ENCODE measurements at places on chromosomes 3 and 15. TPM values are rescaled to one million over a fixed set of nuclear protein-coding genes. Genes with fewer than 3 reads are reported as not detected.
A peak's percentile ranks its signal among the peaks of the same experiment; 100 is the strongest.

Gene CRYGS
- 4.3 TPM for total RNA-seq

Gene SSUH2
- total RNA-seq = 0.76 TPM

Gene SYNPR
- total RNA-seq = not detected

Gene SLC22A13
- 0.47 TPM for total RNA-seq

Gene KNSTRN
- 84.1 TPM for total RNA-seq

Gene CGGBP1
- 52.7 TPM for total RNA-seq

DNA sequence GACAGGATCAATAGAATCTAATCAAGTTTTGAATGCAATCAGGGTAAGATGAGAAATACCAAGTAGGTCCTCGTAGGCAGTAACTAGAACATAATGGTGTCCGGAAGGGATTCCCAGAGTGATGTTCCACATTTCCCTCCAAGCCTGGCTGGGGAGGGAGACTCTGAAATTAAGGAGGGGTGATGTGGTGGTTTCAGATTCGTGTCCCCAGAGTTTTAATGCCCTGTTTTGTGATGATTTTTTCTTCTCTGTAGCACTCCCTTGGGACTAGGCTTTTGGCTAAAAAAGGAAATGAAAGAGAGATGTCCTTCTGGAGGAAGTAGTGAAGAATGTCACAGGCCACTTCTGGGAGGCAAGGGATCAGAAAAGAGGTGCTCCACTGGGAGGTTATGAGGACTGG lies 108.3 kb upstream of the CACNA2D3 start:
- no peak for DNase-seq
- no peak overlapping the region for H3K27ac ChIP-seq
- H3K36me3 ChIP-seq = no peaks in the 10 kb centered on the region
- H3K4me1 ChIP-seq = no peaks in the 10 kb centered on the region

- no peaks in the 10 kb centered on the region for H3K36me3 ChIP-seq
- H3K27me3 ChIP-seq = no peaks in the 10 kb centered on the region
- no peak for DNase-seq
- H3K4me3 ChIP-seq = peak overlapping the region; percentile 99
- peaks cover 9% of the 10 kb centered on the region for H3K4me1 ChIP-seq
These were observed 575 bp downstream of the LEO1 start for GRCh38 chr15:51971032-51971374.

DNA sequence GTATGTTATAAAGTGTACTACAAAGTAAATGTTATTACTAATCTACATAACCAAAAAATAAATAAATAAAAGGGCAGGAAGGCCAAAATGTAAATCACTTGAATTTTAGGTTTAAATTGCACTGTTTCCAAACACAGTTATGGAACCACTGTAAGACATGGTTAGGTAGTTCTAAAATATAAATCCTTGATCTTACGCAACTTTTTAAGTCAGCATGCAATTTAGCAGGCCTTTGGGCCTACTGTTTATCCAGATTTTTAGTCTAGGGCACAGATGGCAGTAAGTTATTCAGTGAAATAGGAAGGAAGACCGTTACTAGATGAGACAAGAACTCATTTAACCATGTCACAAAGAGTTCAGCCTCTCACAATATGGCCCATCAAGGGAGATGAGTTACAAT lies 187.4 kb upstream of the SLC2A2 start:
- H3K4me3 ChIP-seq = no peak overlapping the region
- no peak for DNase-seq
- no peaks in the 10 kb centered on the region for H3K27me3 ChIP-seq
- H3K4me1 ChIP-seq = no peaks in the 10 kb centered on the region
- H3K36me3 ChIP-seq = no peaks in the 10 kb centered on the region

DNA sequence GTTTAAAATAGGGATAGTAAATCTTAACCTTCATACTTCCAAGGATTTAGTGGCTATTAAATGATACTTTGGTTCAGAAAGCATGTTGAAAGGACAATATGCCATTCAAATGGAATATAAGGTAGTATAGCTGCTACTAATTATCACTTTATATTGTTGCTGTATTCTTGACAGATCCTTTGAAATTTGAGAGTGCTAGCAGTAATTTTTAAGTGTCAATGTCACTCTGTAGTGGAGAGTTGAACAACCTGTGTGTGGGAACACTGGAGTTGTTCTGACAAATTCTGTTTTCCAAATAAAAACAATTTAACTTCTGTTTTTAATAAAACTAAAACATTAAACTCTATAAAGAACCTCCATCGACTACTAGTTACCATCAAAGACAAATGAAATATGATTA lies 565.7 kb downstream of the FGF12 start:
- no peaks in the 10 kb centered on the region for H3K4me1 ChIP-seq
- H3K4me3 ChIP-seq = no peak overlapping the region
- DNase-seq = no peak
- no peak overlapping the region for H3K27ac ChIP-seq
- no peaks in the 10 kb centered on the region for H3K36me3 ChIP-seq

- H3K27ac ChIP-seq = no peak overlapping the region
- peaks cover 12% of the 10 kb centered on the region for H3K27me3 ChIP-seq
- no peak overlapping the region for H3K4me3 ChIP-seq
- DNase-seq = no peak
- H3K36me3 ChIP-seq = no peaks in the 10 kb centered on the region
These were observed 50.6 kb downstream of the DGKG start for GRCh38 chr3:186311441-186311840.

GRCh38 chr15:101646672-101647071 lies 5.5 kb downstream of the TM2D3 start:
- H3K36me3 ChIP-seq = peaks cover 44% of the 10 kb centered on the region
- 0 out of 2 replicates have a peak, but pooled peaks cover 6% of the 10 kb centered on the region for H3K4me1 ChIP-seq
- no peak overlapping the region for H3K4me3 ChIP-seq
- H3K27me3 ChIP-seq = no peaks in the 10 kb centered on the region
- no peak overlapping the region for H3K27ac ChIP-seq

GRCh38 chr3:186534113-186534669 lies 10.0 kb downstream of the CRYGS start:
- no peak for DNase-seq
- H3K4me3 ChIP-seq = no peak overlapping the region
- H3K36me3 ChIP-seq = no peaks in the 10 kb centered on the region

DNA sequence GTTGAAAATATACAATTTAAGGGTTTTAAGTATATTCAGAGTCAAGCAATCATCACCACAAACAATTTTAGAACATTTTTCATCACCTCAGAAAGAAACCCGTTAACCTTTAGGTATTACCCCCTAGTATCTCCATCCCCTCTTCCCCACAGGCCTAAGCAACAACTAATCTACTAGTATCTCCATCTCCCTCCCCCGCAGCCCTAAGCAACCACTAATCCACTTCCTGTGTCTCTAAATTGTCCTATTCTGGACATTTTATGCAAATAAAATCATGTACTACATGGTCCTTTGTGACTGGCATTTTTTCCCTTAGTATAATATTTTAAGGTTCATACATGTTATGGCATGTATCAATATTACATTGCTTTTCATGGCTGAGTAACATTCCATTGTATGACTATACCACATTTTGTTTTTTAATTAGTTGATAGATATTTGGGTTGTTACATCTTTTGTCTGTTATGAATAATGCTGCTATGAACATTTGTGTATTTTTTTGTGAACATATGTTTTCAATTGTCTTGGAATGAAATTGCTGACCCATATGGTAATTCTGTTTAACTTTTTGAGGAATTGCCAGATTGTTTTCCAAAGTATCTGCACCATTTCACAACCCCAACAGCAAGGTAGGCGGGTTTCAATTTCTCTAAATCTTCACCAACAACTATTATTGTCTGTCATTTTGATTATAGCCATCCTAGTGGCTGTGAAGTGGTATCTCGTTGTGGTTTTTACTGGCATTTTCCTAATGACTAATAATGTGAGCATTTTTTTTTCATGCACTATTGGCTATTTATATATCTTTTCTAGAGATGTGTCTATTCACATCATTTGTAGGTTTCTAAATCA lies 215.6 kb upstream of the CD96 start:
- H3K4me3 ChIP-seq = no peak overlapping the region
- no peak for DNase-seq
- H3K4me1 ChIP-seq = peaks cover 7% of the 10 kb centered on the region
- H3K27me3 ChIP-seq = no peaks in the 10 kb centered on the region

GRCh38 chr3:108642526-108642925 lies 53.0 kb downstream of the DZIP3 start:
- H3K36me3 ChIP-seq = no peaks in the 10 kb centered on the region
- no peak overlapping the region for H3K27ac ChIP-seq
- DNase-seq = no peak
- no peak overlapping the region for H3K4me3 ChIP-seq

GRCh38 chr15:55060836-55061235 lies 135.9 kb downstream of the RSL24D1 start:
- H3K4me3 ChIP-seq = no peak overlapping the region
- H3K27me3 ChIP-seq = no peaks in the 10 kb centered on the region
- H3K36me3 ChIP-seq = no peaks in the 10 kb centered on the region
- no peak for DNase-seq
- H3K4me1 ChIP-seq = no peaks in the 10 kb centered on the region
- no peak overlapping the region for H3K27ac ChIP-seq

GRCh38 chr15:80836223-80836622 lies 57.1 kb downstream of the CEMIP start:
- no peak overlapping the region for H3K27ac ChIP-seq
- no peak overlapping the region for H3K4me3 ChIP-seq
- no peak for DNase-seq

- peaks cover 27% of the 10 kb centered on the region for H3K36me3 ChIP-seq
- no peak for DNase-seq
- H3K4me1 ChIP-seq = peaks cover 72% of the 10 kb centered on the region
- H3K4me3 ChIP-seq = no peak overlapping the region
These were observed 16.5 kb downstream of the ANXA2 start for GRCh38 chr15:60381148-60381788.

DNA sequence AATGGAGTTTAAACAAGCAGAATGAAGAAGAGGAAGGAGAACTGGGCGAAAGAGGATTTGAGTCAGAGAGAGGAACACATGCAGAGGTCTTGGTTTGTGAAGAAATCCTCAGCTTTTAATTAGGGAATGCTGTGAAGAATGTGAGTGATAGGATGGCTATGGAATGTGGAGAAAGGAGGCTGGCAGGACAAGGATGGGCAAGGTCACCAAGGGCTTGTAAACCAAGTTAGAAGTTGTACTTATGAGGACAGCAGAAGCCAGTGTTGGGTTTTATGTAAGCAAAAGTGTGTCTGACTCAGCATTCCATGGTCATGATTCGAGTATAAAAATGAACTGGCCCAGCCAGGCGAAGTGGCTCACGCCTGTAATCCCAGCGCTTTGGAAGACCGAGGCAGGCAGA lies 60.0 kb upstream of the IL12A start:
- H3K4me3 ChIP-seq = no peak overlapping the region
- H3K36me3 ChIP-seq = no peaks in the 10 kb centered on the region
- H3K27ac ChIP-seq = peak overlapping the region; percentile 8
- no peak for DNase-seq
- H3K27me3 ChIP-seq = no peaks in the 10 kb centered on the region

- no peak overlapping the region for H3K4me3 ChIP-seq
- no peak overlapping the region for H3K27ac ChIP-seq
- no peaks in the 10 kb centered on the region for H3K36me3 ChIP-seq
- H3K4me1 ChIP-seq = no peaks in the 10 kb centered on the region
These were observed 89.1 kb downstream of the MME start for GRCh38 chr3:155169197-155169596.

GRCh38 chr3:2206536-2206935 lies 107.9 kb downstream of the CNTN4 start:
- H3K36me3 ChIP-seq = no peaks in the 10 kb centered on the region
- H3K27me3 ChIP-seq = no peaks in the 10 kb centered on the region
- DNase-seq = no peak

All from HCT116 (cell line).